ENCODE measurements at places on chromosomes 6 and 20.

GRCh38 chr6:72461144-72461543 is 160.7 kb upstream of the KCNQ5 start:
- DNase-seq: no peak

GRCh38 chr20:5402903-5403531 is 86.3 kb upstream of the PROKR2 start:
- peak; percentile 68 for DNase-seq

DNA sequence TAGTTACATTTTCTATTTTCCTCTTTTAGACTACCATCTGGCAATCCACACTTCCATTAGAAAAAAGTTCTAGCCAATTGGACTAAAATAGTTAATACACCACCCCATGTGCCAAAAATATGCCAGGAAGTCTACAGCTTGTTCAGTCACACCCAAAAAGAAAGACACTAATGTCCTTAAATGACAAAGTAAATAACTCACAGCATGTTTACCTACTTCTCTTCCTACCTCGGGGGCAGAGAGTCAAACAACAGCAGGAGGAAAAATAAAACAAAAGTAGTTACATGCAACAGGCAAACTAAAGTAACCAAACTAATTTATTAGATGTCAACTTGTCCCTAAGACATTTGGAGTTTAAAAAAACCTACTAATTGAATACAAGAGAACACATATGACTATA is 57.0 kb downstream of the UBE3D start:
- no peak for DNase-seq

- peak; percentile 65 for DNase-seq
Measured at GRCh38 chr6:150922137-150922536, 56.6 kb downstream of the MTHFD1L start.

DNA sequence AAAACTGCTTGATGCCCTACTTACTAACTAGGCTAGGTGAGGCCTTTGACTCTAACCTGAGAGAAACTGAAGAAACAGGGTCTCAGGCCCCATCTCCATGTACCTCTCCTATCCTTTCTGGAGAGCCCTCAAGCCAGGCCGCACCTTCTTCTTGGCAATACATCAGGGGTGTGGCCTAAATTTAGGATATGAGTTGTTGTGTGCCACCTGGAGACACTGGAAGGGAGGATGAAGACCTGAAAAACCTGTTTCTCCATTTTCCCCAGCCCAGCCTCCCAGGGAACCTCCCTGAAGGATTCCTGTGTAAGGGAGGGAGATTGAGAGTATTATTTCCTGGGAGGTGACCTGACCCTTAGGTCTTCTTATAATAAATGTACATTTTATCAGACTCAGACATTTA is 3.1 kb downstream of the LY6G6D start:
- DNase-seq: no peak

DNA sequence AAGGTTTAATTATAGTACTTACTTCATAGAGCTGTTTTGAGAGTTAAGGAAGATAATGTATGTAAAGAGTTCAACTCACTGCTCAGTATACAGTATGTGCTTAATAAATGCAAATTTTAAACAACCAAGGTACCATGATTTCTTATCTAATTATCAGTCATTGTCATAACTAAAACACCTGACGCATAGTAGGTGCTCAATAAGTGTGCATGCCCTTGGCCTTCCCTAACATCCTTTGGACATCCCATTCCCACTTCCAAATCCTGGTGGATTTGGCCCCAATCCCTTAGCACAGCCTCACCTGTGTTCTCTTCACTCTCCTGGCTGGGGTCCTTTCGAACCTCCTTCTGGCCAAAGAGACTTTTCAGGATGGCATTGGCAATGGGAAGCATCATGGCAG is 41.1 kb downstream of the SLC13A3 start:
- DNase-seq: no peak

GRCh38 chr20:55805138-55805537 is 200.2 kb downstream of the CBLN4 start:
- DNase-seq: no peak

Data from hematopoietic multipotent progenitor cell treated with erythropoietin and hydrocortisone succinate and interleukin-3 and kit ligand, for 4 days (in vitro differentiated cells).